ENCODE measurements at places on chromosomes 2 and 18.

- DNase-seq = peak; percentile 2
Observed at GRCh38 chr2:223032187-223033142, 19.5 kb upstream of the KCNE4 start.

GRCh38 chr2:65294136-65294535 lies 66.5 kb downstream of the ACTR2 start:
- DNase-seq = no peak

- no peak for DNase-seq
Observed at GRCh38 chr2:78757191-78757590, 268.3 kb upstream of the REG3G start.

DNA sequence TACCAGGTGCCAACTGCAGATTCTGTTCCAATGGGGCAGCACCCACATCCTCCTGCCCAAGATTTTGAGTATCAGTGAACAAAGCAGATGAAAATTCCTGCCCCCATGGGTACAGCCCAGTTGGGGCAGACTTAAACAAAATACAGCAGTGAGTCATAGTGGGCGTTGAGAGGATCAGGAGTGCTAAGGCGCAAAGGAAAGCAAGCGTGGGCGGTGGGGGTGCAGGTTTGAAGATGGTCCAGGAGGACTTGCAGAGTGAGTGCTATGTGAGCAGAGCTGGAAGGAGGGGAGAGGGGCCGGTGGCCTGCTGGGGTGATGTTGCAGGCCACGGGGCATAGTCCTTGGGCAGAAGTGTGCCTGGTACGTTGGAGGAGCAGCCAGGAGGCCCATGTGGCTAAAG lies 24.7 kb downstream of the STEAP3 start:
- no peak for DNase-seq

- DNase-seq = no peak
Observed at GRCh38 chr18:6362559-6363129, 52.1 kb downstream of the L3MBTL4 start.

- peak; percentile 40 for DNase-seq
Observed at GRCh38 chr2:23900541-23901322, 26.2 kb downstream of the ATAD2B start.
